Endothelial cell (in vitro differentiated cells): ENCODE measurements at places on chromosomes 12 and 14. TPM values are rescaled to one million over a fixed set of nuclear protein-coding genes. Genes with fewer than 3 reads are reported as not detected.

- DNase-seq, result no peak
These were observed 3.9 kb upstream of the HSPA2 start for GRCh38 chr14:64536488-64537245.

- DNase-seq, result no peak
These were observed 28.2 kb downstream of the G2E3 start for GRCh38 chr14:30587141-30587540.

- DNase-seq, result no peak
These were observed 348.3 kb downstream of the ZFP36L1 start for GRCh38 chr14:68444449-68445168.

Gene RIPK3
- total RNA-seq, result 2.6 TPM

- no peak for DNase-seq
These were observed 349.9 kb downstream of the ETNK1 start for GRCh38 chr12:22974865-22975264.

Gene GPRC5D
- total RNA-seq, result not detected

DNA sequence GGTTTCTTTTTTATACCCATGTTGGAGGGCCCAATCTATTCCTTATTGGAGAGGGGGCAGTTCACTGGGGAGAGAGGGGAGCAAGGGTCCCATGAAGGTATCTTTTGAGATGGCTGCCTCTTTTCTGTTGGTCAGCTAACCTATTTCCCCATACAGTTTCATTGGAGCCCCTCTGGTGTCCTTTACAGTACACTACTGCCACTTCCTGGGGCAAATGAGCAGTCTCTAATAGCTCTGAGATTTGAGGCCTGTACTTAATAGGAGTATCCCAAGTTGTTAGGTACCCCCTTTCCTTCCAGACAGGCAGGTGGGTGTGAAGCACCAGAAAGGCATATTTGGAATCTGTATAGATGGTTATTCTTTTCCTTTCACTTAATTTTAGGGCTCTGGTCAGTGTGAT, 41.3 kb upstream of the RNU6-8 start:
- DNase-seq, result no peak
